ENCODE measurements at places on chromosomes 5 and 9.

GRCh38 chr5:62506659-62507460 lies 71.8 kb upstream of the LRRC70 start:
- DNase-seq: no peak

GRCh38 chr5:82204567-82204966 lies 73.6 kb downstream of the RPS23 start:
- no peak for DNase-seq

DNA sequence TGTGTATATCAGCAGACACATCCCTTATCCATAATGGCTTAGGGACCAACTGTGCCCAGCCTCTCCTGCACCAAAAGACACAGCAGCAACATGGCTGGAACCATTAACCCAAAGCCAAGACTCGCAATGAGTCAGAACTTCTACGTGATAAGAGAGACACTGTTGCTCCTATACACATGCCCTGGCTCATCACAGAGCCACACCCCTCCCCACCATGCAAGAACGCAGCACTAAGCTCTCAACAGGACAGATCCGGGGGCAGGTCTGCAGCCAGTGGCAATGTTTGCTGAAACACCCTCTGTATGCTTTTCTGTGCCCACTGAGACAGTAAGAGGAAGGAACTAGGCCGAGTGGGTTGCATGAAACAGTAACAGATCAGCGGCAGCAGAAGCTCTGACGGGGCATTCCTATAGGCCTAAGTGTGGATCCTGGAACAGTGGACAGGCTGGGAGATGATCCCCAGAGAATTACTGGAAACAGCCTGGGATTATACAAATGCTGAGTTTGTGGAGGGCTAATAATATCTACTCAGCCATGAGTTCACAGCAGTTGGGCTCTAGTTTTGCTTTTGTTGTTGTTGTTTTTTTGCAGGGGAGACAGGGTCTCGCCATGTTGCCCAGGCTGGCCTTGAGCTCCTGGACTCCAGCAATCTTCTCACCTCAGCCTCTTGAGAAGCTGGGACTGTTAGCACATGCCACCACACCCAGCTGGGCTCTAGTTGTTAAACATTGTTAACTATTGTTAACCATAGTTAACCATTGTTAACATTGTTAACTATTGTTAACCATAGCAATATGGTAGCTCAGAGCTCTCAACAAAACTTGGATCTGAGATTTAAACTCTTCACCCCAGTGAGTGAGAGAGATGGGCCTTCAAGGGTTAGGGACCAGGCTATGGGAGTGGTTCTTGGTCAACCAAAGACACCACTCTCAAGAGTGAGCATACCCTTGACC lies 41.0 kb downstream of the B4GALT1 start:
- DNase-seq: no peak

DNA sequence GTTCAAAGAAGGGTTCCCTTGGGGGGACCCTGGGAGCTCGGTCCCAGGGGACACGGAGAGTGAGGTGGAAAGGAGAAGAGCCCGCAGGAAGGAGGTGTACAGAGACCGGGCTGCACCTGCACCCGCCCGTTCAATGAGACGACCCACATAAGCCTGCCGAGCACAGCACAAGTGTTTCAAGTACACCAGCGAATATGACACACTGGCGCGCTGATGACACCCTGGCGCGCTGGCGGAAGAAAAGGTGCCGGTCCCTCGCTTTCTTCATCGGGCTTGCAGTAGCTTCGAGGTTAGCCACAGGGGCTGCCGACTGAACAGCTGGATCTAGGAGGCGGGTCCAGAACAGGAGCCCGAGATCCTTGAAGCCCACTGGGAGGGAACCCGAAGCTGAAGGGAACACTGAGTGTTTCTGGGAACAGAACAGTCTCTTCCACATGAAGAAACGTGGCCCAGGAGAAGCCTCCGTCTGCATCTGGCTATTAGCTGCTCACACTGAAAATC lies 1.4 kb downstream of the TBC1D9B start:
- no peak for DNase-seq

- no peak for DNase-seq
Observed at GRCh38 chr9:134670042-134670525, 28.5 kb downstream of the COL5A1 start.

DNA sequence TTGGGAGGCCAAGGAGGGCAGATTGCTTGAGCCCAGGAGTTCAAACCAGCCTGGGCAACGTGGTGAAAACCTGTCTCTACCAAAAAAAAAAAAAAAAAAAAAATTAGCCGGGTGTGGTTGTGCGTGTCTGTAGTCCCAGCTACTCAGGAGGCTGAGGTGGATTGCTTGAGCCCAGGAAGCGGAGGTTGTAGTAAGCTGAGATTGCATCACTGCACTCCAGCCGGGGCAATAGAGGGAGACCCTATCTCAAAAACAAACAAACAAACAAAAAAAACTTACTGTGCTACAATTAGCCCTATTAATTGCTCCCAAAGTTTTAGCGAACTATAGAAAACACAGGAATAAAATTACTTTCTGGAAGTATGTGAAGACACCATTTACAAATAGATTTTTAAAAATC lies 67.6 kb downstream of the ANKHD1 start:
- DNase-seq: no peak

DNA sequence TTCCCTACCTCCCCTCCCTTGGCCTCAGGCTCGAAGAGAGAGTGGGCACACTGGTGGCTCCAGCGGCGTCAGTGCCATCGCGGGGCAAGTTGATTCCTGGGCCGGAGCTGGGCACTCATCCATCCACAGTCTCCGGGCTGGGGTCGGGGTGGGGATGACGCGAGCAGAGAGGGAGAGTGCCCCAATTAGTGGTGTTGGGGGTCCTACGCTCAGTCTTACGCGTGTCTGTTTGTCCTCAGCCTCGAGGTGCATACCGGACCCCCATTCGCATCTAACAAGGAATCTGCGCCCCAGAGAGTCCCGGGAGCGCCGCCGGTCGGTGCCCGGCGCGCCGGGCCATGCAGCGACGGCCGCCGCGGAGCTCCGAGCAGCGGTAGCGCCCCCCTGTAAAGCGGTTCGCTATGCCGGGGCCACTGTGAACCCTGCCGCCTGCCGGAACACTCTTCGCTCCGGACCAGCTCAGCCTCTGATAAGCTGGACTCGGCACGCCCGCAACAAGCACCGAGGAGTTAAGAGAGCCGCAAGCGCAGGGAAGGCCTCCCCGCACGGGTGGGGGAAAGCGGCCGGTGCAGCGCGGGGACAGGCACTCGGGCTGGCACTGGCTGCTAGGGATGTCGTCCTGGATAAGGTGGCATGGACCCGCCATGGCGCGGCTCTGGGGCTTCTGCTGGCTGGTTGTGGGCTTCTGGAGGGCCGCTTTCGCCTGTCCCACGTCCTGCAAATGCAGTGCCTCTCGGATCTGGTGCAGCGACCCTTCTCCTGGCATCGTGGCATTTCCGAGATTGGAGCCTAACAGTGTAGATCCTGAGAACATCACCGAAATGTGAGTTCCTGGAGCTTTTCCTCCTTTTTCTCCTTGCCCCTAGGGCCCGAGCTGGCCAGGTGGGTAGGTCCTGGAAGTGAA lies 861 bp downstream of the NTRK2 start:
- DNase-seq: no peak

GRCh38 chr5:157546456-157547100 lies 29.0 kb downstream of the ADAM19 start:
- no peak for DNase-seq

GRCh38 chr5:179381691-179382090 lies 36.4 kb upstream of the ADAMTS2 start:
- peak; percentile 29 for DNase-seq

GRCh38 chr9:13677801-13678200 lies 398.3 kb upstream of the MPDZ start:
- DNase-seq: no peak

DNA sequence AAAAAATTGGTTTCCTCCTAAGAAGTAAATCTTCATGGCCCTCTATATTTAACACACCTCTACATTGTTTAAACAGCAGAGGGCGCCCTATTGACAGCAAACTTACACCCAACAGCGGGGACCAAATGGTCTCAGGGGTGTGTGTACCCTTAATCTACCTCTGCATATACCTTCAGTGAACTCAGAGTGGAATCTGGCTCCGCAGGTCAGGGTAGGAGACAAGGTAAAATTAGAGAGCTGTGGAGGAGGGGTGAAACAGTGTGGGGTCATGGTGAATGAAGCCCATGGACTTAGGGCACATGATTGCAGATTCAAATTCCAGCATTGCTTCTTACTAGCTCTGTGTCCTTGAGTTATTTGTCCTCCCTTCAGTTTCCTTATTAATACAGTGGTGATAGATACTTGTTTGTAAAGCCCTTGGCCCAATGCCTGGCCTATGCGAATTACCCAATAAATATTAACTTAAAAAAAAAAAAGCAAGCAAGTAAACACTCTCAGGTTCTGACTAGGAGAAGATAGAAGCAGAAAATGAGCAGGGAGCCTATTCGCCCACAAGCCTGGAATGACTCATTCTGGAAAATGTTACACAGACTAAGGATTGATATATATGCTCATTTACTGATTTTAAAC lies 122.9 kb downstream of the CAVIN4 start:
- DNase-seq: no peak

- no peak for DNase-seq
Observed at GRCh38 chr5:72045692-72046091, 61.6 kb upstream of the MAP1B start.

GRCh38 chr5:43010935-43011315 lies 29.2 kb downstream of the ANXA2R start:
- DNase-seq: no peak

DNA sequence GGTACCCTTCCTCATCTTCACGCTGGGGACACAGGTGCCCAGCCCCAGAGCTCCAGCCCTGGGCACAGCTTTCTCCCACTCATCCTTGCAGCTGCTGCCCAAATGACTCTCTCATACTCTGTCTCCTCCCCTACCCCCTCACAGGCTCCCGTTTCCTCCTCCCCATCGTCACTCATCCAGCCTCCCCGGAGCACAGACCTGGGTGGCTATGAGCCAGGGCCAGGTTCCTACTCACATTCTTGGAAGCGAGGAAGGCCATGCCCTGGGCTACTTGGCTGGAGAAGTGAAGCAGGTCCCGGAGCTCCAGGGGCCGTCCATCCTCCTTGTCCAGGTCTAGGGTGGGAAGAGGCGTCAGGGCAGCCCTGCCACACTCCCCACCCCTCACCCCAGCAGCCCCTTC lies 29.3 kb downstream of the CSF1R start:
- DNase-seq: no peak

GRCh38 chr5:92962752-92963151 lies 618.3 kb downstream of the NR2F1-AS1 start:
- no peak for DNase-seq

DNA sequence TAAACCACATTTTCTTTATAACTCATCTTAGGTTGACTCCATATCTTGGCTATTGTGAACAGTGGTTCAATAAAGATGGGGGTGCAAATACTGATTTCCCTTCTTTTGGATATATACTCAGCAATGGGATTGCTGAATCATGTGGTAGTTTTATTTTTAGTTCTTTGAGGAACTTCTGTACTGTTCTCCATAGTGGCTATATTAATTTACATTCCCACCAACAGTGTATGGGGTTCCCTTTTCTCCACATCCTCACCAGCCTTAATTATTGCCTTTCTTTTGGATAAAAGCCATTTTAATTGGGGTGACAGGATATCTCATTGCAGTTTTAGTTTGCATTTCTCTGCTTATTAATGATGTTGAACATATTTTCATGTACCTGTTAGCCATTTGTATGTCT lies 107.7 kb upstream of the EQTN start:
- DNase-seq: no peak

Data from right lobe of liver (tissue), 6 donors.